Natural killer cell (primary cell): ENCODE measurements at places on chromosomes 2 and 18.

DNA sequence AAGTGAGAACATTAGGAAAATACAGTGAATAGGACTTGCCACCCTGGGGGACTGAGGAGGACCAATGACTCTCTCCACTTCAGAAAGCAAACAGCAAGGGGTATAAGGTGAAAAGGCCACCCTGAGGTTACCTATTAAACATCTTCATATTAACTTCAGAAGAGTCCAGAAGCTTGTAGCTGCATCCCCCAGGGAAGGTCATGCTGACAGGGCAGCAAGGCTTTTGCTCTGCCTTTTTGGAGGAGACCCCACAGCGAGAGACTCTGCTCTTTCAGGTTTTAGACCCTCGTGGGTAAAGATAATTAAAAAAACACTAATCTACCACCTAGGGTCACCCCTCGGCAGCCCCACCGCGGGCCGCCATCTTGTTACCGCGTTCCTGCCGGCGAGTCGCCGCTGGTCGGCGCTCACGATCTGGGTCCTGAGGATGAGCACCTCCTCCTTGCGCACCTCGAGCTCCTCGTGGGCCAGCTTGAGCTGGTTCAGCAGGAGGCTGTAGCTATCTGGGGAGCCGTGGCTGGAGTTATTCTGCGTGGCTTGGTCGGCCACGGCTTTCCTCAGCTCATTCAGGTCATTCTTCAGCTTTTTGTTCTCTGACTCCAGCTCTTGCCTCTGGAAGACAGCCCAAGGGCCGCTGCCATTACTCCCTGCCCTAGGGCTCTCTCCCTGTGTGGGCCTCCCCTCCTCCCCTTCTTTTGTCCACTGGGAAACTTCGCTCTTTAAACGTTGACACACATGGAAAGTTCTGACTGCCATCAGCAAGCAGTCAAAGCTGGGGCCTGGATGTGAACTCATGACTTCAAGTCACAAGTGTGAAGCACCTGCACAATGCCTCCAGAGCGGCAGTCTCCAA lies 50.7 kb upstream of the ACAA2 start:
- no peak for DNase-seq

DNA sequence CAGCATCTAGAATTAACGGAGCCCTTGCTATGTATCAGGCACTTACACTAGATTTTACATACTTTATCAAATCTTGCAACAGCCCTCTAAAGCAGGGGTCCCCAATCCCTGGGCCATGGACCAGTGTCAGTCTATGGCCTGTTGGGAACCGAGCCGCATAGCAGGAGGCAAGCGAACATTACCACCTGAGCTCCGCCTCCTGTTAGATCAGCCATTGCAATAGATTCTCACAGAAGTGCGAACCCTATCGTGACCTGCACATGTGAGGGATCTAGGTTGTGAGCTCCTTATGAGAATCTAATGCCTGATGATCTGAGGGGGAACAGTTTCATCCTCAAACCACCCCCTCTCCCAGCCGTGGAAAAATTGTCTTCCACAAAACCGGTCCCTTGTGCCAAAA lies 13.4 kb downstream of the DNAJB2 start:
- DNase-seq = no peak

DNA sequence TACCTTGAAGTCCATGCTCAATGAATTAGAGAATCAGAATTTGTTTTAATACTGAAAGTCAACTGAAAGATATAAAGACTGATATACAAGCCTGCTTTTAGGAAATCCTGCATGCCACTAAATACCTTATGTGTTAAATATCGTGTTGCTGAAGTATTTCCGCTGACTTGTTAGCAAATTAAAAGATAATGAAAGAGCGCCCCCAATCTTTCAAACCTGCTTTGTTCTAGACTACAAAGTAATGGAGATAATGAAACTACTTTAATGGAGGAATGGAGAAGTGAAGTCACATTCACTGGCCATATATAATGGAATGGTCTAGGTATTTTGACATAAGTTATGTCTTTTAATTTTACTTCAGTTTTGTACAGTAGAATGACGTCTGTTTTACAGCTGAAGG lies 95.7 kb downstream of the ASXL3 start:
- no peak for DNase-seq

DNA sequence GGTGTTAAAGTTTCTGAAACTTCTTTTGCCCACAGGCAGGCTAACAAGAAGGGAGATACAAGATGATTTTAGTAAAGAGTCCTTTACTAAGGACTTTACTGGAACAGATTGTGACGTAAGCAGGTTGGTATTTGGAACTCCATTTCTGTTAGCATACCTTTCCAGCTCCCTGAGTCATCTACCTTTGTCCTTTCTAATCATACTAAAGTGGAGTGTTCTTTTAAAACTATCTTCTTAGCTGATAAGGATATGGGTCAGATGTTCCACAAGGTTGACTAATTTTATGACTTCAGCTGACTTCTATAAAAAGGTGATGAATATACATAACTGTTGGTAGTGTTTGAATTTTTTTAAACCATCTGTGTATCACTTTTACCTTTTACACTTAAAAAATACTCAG lies 21.1 kb downstream of the UGP2 start:
- DNase-seq = no peak

GRCh38 chr2:165305391-165306096 lies 66.3 kb downstream of the SCN2A start:
- DNase-seq = no peak

- no peak for DNase-seq
These were observed 9.9 kb downstream of the KCNIP3 start for GRCh38 chr2:95307036-95307435.

DNA sequence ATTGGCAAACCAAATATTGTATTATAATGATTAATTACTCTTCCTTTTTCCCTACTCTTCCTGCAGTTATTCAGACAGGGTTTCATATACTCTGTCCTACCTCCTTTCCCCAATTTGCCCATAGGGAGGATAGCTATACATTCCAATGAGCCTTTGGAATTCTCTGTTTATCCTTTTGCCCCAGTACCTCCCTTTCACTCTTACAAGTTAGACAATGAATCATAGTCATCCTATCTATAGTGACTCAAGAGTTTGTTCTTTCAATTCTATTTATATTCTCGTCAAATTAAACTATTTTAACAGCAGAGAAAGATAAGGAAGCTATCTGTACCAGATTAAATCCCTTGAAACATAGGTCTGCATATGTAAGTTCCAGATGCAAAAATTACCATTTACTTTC lies 437.5 kb downstream of the NR4A2 start:
- no peak for DNase-seq

- DNase-seq = no peak
These were observed 32.5 kb upstream of the KCNE4 start for GRCh38 chr2:223019390-223019930.

DNA sequence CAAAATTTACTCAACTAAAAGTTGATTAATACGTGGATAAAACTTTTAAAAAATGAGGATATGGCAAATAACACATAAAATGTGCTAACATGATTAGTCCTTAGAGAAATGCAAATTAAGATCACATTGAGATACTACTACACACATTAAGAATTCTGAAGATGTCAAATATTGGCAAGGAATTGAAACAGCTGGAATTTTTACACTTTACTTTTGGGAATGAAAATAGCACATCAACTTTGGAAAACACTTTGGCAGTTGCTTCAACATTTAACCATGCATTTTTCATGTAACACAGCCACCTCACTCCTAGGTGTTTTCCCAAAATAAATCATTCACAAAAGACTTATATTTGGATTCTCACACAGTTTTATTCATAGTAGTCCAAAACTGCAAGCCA lies 687.9 kb upstream of the SETBP1 start:
- DNase-seq = no peak

GRCh38 chr2:176679061-176679669 lies 409.9 kb downstream of the MTX2 start:
- peak; percentile 5 for DNase-seq

- no peak for DNase-seq
These were observed 30.7 kb upstream of the LGALSL start for GRCh38 chr2:64423303-64423702.

DNA sequence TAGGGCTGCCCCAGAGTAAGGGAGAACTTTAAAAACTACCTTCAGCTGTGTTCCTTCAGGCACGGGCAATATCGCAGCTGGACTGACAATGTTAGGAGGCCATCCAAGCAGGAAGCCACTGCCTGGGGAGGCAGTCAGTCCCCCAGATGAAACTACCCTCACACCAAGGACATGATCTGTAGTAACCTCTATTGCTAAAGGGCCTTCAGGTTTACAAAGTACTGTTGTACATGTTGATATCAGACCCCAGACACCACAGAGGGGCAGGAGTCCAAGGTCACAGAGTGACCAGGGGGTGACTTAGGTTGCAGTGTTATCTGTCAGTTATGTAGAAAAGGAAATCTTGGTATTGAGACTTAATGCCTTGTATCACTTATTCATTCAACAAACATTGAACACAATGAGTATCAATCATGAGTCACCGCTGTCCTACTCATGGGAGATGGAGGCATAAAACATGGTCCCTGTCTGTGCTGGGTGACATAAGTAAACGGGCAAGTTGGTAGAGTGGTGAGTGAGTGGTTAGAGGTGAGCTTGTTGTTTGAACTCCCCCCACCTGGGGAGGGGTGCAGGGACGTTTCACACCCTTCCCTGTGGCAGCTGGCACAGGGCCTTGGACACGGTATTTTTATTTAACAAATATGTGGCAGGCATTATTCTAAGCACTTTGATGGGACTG lies 7.1 kb downstream of the CABLES1 start:
- no peak for DNase-seq

- DNase-seq = no peak
These were observed 124.9 kb downstream of the GREB1L start for GRCh38 chr18:21366896-21367295.

DNA sequence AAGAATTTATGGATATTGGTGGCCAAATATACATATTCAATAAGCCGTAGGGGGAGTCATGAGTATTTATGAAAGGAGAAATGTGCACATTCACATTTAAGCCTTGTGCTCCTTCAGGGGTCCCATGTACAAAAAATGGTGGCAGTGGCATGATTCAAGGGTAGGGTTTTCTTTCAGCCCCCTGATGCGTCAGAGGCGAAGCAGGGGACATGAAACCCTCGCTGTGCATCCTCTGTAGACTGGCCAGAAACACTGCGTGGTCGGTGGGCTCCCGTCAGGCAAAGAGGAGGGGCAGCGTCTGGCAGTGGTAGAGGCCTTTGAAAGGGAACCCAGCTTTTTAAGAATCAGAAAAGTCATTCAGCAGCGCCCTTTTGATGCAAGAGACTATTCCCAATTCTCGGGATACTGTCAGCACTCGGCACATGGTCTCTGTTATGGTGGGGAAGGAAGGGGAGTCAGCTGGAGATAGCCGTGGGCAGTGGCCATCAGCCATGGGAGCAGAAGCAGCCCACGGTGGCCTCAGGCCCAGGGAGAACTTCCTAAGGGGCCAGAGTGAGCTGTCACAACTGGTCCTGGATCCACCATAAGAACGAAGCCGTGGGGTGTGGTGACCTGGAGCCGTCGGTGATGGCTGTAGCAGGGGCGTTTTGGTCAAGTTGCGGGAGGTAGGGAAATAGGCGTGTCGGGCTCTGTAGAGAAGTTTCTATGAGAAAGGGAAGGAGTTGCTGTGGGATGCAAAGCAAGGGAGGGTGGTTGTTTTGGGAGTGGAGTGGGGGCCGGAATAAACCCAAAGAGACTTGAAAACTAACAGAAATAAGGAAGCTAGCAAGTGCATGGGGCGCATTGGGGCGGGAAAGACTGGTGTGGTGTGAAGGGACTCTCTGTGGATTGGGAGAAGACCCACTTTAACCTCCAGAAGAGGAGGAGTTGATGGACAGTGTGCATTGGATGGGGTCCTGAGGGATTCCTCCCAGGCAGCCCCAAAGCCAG lies 95.6 kb downstream of the SH3BP4 start:
- DNase-seq = no peak

DNA sequence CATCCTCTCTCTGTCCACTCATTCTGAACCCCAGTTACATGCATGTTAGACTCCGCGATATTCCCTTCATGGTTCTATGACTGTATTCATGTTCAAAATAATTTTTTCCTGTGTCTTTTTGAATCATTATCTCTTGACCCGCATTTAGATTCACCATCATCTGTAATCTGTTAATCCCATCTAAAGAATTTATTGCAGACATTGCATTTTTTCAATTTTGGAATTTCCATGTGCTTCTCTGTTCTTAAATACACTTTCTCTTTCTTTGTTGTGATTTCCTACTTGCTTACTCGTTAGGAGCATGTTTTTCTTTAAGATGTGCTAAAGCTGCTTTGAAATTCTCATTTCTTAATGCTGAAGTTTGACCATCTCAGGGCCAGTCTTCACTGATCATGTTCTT lies 122.2 kb downstream of the ATP9B start:
- DNase-seq = no peak

DNA sequence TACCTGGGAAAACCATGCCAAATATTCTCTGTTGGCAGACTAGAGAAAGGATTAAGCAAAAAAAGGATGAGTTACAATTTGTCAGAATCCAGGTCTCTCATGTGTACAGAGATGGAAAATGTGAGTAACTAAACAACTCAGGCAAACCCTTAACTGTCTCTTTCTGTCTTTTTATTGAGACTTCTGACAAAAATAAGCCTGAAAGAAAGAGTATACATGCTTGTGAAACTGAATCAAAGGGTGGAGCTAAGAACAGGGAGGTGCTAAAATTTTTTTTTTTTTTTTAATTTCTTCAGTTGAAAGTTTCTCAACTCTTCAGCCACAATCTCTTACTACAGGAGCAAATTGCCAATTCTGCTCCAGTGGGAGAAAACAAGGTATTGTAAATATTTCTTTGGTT lies at the start of gene SERPINB10:
SERPINB10 (plus strand) TSS at position 295 of the 400 bp plus-strand sequence. CDS start 7,553 bp downstream, outside the sequence.
- DNase-seq = no peak
